ENCODE measurements at places on chromosomes 16 and 17.

DNA sequence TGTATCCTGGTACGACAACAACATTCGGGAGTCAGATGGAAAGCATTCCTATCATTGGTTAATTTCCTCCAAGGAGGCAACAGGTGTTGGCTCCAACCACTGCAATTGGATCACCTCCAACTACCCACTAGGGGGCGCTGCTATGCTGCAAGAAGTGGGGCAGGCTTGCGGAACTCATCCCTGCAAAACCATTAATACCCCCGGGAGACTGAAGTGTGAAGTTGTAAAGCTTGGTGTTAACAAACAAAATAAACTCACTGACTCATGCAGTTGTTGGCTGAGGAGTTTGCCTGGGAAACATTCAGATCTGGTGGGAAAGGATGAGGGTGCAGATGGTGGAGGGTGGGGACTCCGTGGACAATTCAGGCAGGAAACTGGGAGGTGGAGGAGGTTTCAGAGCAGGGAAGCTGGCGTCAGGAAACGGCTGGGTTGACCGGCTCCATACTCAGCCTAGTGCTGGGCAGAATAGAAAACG, 84.9 kb downstream of the HS3ST2 start:
- no peak for DNase-seq

DNA sequence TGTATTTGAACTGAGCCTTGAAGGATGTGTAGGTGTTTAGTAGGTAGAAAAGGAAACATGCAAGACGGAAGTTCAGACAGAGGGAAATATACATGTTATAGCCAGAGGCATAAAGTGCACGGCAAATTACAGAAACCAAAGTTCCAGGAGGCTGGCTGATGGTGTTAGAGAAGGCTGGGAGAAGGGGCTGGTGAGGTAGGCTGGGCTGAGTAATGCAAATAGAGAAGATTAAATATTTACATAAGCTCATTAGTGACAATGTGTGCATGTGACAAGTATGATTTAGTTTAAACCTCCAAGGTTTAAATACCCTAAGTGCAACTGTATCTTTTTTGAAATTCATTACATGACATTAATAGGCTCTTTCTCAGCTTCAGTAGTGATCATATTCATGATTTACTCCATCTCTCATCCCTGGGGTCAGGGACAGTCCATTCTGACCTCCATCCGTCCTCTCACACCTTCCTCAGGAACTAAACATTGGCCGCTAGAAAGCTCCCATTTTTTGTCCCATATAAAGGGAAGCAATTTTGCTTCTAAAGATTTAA, 399.8 kb upstream of the SALL1 start:
- DNase-seq, result no peak

DNA sequence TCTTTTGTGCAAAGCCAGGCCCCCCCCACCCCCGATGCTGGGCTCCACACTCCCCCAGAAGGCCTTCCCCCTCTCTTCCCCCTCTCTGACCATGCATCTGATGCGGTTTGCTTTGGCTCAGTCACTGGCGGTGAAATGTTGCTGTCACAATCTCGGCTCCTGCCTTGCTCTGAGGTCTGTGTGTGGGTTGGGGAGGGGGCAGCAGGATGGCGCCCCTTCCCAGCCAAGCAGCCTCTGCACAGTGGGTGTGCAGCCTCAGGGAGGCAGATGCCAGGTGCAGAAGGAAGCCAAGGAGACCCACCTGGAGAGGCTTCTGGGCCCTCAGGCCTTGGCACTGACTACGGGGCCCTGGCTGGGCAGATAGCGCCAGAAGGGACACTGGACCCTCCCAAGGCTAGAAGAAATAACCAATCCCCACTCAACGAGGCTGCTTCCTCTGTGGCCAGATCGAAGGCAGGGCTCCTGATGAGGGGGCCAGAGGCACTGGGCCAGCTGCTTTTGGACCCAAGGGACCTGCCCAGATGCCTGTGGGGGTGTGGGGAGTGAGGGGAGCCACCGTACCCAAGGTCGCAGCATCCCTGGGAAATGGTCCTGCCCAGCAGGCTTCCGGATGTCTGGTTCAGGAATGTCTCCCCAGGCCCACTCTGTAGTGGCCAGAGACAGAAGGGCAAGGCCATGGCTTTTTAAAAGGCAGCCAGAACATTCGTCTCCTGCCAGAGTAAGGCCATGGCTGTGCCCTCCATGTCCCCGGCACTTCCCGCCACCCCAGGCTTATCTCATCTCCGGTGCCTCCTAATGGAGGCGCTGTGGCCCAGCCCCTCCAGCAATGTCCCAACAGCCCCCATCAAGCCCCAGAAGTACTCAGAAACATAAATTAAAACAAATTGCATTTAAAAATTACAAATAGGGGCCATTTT, 43.4 kb upstream of the SLC38A10 start:
- no peak for DNase-seq

DNA sequence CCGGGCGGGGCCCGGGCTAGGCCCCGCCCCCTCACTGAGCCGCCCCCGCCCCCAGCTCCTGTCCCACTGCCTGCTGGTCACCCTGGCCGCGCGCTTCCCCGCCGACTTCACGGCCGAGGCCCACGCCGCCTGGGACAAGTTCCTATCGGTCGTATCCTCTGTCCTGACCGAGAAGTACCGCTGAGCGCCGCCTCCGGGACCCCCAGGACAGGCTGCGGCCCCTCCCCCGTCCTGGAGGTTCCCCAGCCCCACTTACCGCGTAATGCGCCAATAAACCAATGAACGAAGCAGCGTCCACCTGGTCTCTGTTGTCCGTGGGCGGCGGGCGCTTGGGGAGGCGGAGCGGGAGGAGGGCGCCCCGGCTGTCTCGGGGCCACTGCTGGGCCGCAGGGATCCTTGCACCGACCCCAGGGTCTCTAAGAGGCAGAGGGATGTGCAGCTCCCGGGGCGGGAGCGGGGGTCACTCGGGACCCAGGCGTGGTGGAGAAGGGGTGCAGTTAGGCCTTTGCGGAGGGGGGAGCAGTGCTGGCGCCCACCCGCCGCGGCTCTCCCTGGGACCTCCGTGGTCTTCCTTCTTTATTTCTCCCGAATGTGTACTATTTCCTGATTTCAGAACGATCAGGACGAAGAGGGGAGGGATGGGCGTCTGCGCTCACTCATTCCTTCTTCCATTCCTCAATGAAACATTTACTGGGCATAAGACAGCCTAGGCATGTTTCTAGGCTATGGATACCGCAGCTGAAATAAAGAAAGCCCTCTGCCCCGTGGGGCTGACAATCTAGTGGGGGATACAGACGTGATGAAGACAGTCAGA, 2.0 kb downstream of the HBZ start:
- DNase-seq, result no peak

GRCh38 chr16:17412791-17413190, 58.0 kb downstream of the XYLT1 start:
- no peak for DNase-seq

DNA sequence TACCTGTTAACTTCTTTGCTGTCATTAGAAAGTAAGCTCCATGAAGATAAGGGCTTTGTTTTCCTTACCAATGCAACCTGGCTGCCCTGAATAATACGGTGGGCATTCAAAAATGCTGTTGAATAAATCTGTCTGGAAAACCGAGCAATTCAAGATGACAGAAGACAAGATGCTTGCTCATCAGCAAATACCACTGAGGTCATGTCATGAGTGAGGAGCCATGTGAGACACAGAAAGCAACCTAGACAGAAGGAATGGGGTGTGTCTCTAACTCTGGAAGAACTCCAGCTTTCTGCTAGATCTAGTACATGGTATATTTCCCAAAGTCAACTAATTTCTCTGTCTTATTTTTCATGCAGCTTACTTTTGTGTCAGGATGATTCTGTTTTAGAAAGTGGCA, 64.2 kb downstream of the STH start:
- no peak for DNase-seq

DNA sequence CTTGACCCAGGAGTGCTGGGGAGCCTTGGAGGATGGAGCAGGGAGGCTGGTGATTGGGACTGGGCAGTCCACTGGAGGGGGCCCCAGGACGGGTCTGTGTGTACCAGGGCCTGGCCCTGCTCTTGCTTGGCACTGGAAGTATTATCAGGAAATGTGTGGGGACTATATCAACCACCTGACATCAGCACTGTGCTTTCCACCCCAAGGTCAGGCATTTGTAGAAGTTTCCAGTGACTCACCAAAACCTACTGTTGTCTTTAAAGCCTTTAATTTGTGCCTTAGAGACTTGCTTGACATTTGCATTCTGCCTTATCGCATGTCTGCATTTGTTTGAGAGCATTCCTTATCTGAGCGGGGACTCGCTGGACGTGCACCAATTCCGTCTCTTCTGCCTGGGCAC, 323.1 kb downstream of the FOXL1 start:
- no peak for DNase-seq

- DNase-seq, result no peak
These were observed 33.6 kb upstream of the KSR1 start for GRCh38 chr17:27422601-27423000.

GRCh38 chr17:64779376-64780095, 117.4 kb upstream of the SMURF2 start:
- DNase-seq, result no peak

DNA sequence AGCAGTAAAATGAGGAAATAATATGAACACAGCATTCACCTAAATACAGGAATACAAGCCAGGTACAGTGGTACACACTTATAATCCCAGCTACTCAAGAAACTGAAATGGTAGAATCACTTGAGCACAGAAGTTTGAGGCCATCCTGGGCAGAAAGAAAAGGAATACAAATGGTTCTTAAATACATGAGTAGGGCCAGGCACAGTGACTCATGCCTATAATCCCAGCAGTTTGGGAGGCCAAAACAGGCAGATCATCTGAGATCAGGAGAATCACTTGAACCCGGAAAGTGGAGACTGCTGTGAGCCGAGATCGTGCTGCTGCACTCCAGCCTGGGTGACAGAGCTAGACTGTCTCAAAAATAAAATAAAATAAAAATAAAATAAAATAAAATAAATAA, 23.0 kb upstream of the SMG8 start:
- DNase-seq, result no peak

GRCh38 chr17:28968231-28968913, 17.1 kb upstream of the PHF12 start:
- DNase-seq, result no peak

GRCh38 chr17:3753624-3754023, 29.9 kb downstream of the HASPIN start:
- no peak for DNase-seq

DNA sequence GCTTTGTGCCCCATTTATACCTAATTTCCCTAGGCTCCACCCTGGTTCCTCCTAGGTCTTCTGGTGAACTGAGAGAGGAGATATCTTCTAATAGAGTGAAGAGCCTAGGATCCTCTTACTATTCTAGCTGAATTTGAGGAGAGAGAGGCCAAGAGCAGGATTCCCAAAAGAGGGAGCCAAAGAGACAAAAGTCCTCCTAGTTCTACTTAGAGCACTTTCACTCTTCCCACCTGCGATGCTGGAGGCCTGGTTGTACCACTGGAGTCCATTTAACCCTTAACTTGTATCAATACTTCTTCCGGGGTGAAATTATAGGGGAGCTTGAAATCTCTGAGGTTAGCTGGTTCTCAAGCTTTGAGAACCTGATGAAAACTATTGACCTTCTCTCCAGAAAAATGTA, 3.4 kb upstream of the SSH2 start:
- DNase-seq, result no peak

DNA sequence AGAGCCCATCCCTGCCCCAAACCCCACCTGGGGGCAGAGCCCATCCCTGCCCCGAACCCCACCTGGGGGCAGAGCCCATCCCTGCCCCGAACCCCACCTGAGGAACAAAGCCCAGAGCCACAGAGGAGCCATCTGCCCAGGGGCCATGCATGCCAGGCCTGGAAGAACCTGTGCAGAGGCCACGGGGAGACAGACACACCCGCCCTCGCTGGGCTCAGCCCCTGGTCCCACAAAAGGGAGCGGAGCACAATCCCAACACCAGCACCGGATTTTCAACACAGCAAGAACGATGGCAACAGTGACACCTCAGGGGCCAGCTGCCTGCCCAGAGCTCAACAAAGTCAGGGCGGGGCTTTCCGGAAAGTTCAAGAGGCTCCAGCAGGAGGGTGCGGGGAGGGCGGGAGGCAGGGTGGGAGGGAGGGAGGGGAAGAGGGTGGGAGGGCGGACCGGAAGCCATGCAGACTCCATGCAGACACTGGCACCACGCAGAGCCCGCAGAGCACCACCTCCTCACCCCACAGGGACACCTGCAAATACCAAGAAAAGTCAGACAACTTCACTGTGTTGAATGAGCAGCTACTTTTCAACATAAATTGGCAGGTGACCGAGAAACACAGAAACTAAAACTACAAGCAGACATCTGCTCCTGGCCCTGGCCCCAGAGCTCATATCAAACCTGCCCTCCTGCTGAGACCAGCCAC, 27.9 kb upstream of the C16orf95 start:
- DNase-seq, result no peak

- no peak for DNase-seq
These were observed 27.5 kb upstream of the HLF start for GRCh38 chr17:55237268-55237667.

DNA sequence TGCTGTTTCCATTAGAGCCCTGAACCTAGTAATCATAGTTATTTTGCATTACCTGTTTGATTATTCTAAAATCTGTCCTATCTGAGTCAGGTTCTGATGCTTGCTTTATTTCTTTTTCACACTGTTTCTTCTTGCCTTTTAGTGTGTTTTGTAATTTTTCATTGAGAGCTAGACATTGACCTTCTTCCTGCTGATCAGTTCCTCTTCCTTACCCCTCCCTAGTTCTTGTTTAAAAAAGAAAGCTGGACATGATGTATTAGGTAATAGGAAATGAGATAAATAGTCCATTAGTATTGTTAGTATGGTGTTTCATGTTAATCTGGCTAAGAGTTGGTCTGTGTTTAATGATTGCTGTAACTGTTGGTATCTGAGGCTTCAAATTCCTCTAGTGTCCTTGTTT, 13.4 kb downstream of the WWP2 start:
- no peak for DNase-seq

GRCh38 chr17:17104494-17104893, 62.2 kb downstream of the MPRIP start:
- DNase-seq, result no peak

- no peak for DNase-seq
These were observed 37.2 kb downstream of the CCDC182 start for GRCh38 chr17:57707892-57708291.

DNA sequence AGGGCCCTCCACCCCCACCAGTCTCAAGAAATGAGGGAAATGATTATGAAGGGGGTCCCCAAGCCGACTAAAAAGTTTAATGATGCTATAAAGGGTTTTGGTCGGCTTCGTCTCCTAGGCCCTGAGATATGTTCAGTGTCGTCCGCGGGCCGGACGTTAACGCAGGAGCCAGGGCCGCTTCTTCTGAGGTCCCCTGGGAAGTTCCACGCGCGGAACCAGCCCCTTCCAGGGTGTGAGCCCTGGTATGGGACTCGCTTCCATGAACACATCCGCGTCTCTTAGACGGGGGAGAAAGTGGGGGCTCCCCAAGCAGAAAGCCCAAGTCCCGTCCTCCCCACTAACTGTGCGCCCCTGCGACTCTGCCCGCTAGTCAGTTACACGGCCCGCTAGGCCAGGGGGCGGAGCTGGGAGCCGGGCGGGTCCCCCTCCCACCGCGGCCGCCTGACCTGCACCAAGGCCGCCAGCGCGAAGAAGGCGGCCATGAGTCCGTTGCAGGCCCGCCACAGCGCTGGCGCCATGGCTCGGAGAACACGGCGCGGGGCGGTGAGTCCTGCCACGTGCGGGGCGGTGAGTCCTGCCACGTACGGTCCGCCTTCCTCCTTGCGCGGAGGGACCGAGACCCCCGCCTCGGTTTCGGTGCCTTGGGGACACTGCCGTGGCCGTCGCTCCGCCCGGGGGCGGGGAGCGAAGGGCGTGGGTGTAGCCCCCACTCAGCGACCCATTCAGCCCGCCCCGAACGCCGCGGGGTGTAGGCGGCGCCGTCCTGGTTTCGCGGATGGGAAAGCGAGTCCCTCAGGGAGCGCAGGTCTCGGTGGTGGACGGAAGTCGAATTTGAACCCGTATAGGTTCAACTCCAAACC, at the start of gene TMEM220:
Gene TMEM220 (minus strand): TSS at position 690 of the 860 bp plus-strand sequence. CDS start 172 bp downstream, at position 518.
- DNase-seq, result peak; percentile 75

- no peak for DNase-seq
These were observed 418.7 kb downstream of the KCNJ2 start for GRCh38 chr17:70588003-70588402.
